ENCODE measurements at places on chromosomes 5 and 9.

- no peak for DNase-seq
Observed at GRCh38 chr5:161857358-161857757, 9.4 kb downstream of the GABRA1 start.

- DNase-seq, result no peak
Observed at GRCh38 chr5:59287361-59287760, 606.2 kb downstream of the PDE4D start.

- no peak for DNase-seq
Observed at GRCh38 chr5:54363669-54364068, 53.3 kb upstream of the ARL15 start.

DNA sequence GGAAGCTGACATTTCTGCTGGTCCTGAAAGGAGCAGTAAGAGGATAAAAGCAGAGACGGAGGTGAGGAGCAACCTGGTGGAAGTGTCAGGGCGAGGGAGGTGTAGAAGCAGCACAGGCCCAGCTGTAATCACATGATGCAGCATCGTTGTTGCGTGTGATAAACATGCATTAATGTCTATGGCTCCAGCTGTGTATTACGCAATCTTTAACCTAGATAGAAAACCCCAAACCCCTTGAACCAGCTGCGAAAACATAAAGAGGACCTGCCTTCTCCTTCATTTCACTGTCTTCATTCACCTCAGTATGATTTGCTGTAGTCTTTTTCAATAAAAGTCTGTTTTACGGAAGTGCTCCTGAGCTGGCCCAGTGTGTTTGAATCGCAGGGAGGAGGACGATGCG lies 162.9 kb downstream of the NTRK2 start:
- DNase-seq, result no peak

DNA sequence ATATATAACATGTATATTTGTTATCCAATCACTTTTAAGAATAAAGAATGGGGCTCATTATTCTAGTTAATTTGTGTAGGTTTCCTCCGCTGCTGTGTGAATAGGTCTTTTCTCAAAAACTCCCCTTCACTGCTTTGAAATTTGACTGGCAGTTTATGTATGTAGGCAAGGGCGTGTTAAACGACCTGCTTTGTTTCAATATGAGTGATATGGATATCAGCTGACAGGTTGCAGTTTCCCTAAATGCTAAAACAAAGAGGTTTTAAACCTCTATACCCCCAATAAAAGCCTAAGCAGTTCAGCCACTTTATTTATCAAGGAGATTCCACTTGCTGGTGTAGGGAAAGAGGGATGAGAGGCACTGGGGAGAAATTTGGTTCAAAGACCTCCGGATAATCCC lies 159.6 kb downstream of the TMEM167A start:
- no peak for DNase-seq

All from stimulated activated naive CD8-positive, alpha-beta T cell treated with anti-CD3 and anti-CD28 coated beads, Interleukin-15, Interleukin-2, amounts not matched to agents 100 U/mL and 50 U/mL, for 24 hours (primary cell).